Small intestine (tissue), 16 donors: ENCODE measurements at places on chromosomes 1 and 21. TPM values are rescaled to one million over a fixed set of nuclear protein-coding genes. Genes with fewer than 3 reads are reported as not detected.

Gene HSD3B2
- polyA plus RNA-seq, result 1.6 TPM

DNA sequence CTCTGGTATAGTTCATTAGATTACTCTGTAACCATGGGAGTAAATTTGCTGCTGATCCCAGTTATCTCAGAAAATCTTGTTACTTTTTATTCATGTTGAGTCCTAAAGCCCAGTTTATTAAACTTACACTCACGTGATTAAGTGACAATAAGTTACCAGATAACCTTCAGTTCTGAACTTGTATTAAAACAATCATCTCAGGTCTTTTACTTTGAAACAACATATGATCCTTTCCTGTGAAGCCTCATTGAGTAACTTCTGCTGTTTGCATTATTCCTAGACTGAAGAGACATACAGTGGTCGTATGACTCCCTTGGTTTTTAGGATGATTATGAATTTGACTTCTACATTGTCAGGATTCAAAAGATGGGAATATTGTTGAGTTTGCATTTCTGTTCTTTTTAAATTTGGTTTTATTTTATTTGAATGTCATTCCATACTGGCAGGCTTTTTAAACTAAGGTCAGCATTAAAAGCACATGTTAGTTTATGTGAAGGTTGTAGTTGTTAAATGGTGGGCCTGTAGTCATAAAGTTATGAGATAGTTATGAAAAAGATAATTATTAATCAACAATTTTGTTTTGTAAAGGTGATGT lies 117.9 kb downstream of the CD247 start:
- no peaks in the 10 kb centered on the region for H3K27me3 ChIP-seq
- no peak overlapping the region for H3K4me3 ChIP-seq
- no peaks in the 10 kb centered on the region for H3K4me1 ChIP-seq
- no peaks in the 10 kb centered on the region for H3K36me3 ChIP-seq
- DNase-seq, result no peak

Gene KCNN3
- 1.4 TPM for polyA plus RNA-seq

DNA sequence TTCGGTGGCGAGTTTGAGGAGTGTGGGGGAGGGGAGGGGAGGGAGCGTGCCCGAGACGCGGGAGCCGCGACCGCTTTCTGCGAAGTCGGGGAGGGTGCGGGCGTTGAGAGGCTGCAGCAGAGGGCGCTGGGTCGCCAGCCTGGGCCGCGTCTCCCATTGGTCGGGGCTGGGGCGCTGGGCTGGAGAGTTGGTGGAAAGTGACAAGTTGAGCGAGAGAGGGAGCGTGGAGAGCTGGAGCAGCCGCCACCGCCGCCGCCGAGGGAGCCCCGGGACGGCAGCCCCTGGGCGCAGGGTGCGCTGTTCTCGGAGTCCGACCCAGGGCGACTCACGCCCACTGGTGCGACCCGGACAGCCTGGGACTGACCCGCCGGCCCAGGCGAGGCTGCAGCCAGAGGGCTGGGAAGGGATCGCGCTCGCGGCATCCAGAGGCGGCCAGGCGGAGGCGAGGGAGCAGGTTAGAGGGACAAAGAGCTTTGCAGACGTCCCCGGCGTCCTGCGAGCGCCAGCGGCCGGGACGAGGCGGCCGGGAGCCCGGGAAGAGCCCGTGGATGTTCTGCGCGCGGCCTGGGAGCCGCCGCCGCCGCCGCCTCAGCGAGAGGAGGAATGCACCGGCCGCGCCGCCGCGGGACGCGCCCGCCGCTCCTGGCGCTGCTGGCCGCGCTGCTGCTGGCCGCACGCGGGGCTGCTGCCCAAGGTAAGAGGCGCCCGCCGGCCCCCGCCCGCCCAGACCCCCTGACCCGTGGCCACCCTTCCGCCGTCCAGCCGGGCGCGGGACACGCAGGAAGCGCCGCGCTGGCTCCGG lies at the start of gene ROR1:
Gene ROR1 (plus strand): TSS at position 203 of the 802 bp plus-strand sequence.
- H3K4me3 ChIP-seq, result peak within 1 kb of the TSS; percentile 48
- peak; percentile 92 for DNase-seq
- H3K27me3 ChIP-seq, result no peaks in the 10 kb centered on the region
- H3K27ac ChIP-seq, result peak within 1 kb of the TSS; percentile 58

GRCh38 chr1:229170778-229171505 lies 100.0 kb upstream of the RAB4A start:
- no peaks in the 10 kb centered on the region for H3K27me3 ChIP-seq
- no peaks in the 10 kb centered on the region for H3K4me1 ChIP-seq
- H3K4me3 ChIP-seq, result no peak overlapping the region
- DNase-seq, result peak; percentile 74
- H3K27ac ChIP-seq, result peak overlapping the region; percentile 73

Gene CD5L
- polyA plus RNA-seq, result 0.03 TPM

- no peaks in the 10 kb centered on the region for H3K36me3 ChIP-seq
- H3K27ac ChIP-seq, result no peak overlapping the region
- DNase-seq, result no peak
- no peak overlapping the region for H3K4me3 ChIP-seq
- H3K4me1 ChIP-seq, result no peaks in the 10 kb centered on the region
Observed at GRCh38 chr1:204036882-204037655, 35.8 kb upstream of the SOX13 start.

GRCh38 chr21:15968776-15969310 lies 239.1 kb downstream of the USP25 start:
- DNase-seq, result no peak
- H3K4me1 ChIP-seq, result no peaks in the 10 kb centered on the region

Gene TMEM240
- not detected for polyA plus RNA-seq

GRCh38 chr21:31348188-31348587 lies 4.1 kb upstream of the TIAM1 start:
- H3K27me3 ChIP-seq, result peaks cover 17% of the 10 kb centered on the region
- H3K27ac ChIP-seq, result no peak overlapping the region
- no peaks in the 10 kb centered on the region for H3K4me1 ChIP-seq
- H3K36me3 ChIP-seq, result no peaks in the 10 kb centered on the region
- no peak for DNase-seq

Gene PTPN7
- 3.2 TPM for polyA plus RNA-seq
